ENCODE measurements at places on chromosomes 2 and 18.

DNA sequence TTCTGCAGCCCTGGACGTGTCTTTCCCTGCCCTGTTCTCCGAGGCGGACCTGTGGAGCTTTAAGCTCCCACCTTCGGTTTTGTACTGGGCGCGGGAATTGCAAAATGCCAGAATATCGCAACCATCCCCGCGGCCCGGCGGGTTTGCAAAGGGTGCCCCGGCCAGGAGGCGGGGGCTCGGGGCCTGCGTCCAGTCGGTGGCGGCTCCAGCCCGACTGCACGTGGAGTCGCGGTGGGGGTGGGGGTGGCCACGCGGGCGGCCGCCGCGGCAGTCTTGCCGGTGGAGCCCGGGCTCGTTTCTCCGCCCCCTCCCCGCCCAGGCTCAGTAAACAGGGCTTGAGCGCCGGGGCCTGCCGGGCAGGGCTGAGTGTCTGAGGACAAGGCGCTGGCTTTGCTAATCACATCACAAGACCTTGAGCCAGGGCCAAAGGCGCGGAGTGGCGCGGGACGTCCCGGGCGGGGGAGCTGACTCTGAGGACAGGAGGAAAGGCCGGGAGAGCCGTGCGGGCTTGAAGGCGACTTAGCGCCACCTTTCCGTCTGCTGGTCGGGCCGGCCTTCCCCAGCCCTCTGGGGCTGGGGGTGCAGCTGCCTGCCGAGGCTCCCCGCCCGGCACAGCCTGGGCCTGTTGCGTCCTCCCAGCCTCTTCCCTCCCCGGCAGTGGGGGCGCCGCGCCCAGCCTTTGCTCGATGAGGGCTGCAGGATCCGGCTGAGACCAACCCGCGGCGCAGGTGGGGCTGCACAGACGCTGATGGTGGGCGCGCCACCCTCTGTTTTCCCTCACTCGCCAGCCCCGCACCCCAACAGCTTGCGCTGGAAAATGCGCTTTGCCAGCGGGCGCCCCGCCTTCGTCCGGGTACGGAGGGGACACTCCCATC, 786 bp upstream of the ZFP36L2 start:
- peak; percentile 77 for DNase-seq

- DNase-seq: no peak
Measured at GRCh38 chr2:102337012-102337411, 18.6 kb upstream of the IL18R1 start.

DNA sequence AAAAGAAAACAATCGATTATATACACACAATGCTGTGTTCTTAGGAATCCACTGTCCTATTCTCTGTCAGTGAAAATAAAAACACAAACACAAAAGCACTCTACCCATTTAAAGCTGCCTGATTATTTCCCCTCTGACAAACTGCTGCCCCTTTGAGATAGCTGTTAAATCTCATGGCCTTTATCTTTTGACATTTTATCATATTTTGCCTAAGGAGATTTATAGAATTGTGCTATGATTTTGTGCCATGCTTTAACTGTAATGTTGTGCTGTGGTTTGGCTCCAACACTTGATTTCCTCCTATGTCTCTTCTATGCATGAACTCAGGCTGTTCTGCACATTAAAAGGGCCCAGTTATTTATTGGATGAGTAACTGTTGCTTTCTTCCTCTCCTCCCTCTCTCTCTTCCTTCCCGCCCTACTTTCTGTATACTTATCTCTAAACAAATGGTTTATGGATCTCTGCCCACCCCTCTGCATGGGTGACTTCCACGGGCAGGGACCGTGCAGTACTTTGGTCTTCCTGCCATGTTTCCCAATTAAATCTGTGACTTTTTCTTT, 1096.6 kb downstream of the TSN start:
- no peak for DNase-seq

DNA sequence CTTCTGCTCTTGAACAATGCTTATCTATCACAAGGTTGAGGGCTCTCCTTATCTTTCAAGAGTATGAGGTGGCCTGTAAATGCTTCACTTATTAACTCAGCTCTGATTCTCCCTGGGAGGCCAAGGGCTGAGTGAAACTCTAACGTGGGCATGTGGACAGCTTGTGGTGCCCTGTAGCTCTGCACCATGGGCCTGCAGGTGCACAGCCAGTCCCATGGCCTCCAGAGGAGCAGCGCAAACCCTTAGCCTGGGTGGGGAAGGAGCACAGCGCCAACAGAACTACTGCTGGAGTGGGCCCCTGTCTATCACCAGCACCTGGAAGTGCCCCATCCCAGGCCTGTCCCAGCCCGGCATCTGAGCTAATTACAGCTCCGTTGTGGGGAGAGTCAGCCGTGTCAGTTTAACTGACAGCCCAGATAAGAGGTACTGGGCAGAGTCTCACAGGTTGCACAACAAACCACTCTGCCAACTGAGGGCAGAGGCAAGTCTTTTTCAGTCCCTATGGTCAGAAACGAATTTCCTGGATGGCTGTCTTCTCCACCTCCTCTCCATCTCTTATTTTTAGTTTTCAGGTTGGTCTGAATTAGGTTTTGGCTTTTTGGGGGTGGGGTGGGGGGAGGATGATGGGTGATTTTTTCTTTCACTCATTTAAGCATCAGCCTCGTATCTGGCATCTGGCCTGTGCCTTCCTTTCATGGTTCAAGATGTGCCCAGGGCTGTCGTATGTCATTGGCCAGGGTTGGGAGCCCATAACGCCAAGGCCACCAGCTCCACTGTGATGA, 219.5 kb downstream of the BCL2 start:
- DNase-seq: no peak

DNA sequence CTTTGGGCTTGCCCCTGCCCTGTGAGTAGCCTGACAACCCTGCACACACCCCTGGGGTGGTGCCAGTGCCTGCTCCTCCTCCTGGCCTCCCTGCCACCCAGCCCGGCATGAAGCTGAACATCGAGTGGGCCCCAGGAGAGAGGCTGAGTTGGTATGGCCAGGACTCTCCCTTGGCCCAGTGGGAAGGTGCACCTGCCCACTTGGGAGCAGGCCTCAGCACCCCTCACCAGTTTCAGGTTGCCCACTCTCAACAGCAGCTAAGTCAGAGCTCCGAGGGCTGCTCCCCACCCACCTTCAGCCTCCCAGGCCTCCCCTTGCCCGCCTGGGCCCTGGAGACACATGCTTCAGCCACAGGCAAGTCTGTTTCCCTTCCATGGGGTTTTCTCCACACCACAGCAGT, 203.1 kb downstream of the KLHL29 start:
- DNase-seq: peak; percentile 35

DNA sequence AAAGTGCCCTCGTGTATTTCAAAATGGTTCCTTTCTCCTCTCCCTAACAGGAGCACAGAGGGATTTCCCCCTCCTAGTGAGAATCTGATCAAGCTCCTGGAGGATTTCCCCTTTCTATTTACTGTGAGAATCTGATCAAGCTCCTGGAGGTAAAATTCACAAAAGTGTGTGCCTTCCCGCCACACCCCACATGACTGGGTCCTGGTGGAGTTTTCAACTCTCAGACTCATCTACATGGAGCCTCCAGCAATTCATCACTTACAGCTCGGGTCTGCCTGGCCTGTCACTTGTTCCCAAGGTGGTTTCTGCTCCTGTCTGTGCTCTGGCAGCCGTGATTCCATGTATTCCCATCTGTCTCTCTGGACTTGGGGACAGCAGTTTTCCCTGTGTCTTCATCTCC, 590.7 kb downstream of the FBXO15 start:
- no peak for DNase-seq

- DNase-seq: no peak
Measured at GRCh38 chr18:10304853-10305252, 149.6 kb upstream of the APCDD1 start.

GRCh38 chr2:202808754-202809153, 62.8 kb downstream of the ICA1L start:
- no peak for DNase-seq

DNA sequence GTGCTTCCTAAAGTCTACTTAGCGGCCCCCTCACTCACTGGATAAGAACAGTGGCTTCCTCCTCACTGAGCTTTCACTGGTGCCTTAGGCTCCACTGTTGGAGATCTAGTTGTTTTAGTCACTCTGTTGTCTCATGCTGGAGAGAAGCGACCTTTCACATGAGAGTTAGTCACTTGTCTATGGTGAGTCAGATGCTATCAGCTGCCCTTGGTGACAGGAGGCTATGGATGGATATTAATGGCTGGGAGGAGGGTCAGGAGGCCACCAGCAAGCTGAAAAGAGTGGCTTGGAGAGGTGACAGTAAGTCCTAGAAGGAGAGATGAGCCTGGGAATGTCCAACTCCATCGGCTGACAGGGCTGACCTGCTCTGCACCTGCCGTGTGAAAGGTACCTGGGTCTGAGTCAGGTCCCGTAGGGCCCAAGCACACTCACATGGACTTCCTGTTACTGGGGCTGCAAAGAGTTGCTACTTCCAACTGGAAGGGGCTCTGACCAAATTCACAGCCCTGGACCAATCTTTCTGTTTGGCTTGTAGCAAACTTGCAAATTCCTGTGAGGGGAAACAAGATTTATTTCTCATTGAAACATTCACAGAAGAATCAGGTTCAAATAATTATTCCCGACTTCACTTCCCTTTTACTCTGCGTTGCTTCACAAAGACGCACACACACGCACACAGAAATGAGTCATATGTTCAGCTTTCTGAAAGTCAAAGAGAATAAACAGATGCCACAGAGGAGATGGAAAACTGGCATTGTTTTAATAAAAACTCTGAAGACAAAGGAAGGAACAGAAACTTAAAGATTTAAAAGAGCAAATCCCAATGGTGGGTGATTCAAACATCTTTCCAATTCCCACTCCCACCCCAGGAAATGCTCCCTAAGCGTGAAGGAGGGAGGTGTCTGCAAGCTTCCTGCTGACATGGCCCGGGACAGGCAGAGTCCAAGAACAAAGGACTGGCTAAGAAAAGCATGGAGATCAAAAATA, 203.5 kb upstream of the TWIST2 start:
- DNase-seq: no peak

- no peak for DNase-seq
Measured at GRCh38 chr2:200687922-200688920, 102.4 kb downstream of the AOX1 start.

- no peak for DNase-seq
Measured at GRCh38 chr2:236562434-236562833, 7.2 kb upstream of the ACKR3 start.

GRCh38 chr18:35455926-35456763, 41.6 kb downstream of the INO80C start:
- no peak for DNase-seq

DNA sequence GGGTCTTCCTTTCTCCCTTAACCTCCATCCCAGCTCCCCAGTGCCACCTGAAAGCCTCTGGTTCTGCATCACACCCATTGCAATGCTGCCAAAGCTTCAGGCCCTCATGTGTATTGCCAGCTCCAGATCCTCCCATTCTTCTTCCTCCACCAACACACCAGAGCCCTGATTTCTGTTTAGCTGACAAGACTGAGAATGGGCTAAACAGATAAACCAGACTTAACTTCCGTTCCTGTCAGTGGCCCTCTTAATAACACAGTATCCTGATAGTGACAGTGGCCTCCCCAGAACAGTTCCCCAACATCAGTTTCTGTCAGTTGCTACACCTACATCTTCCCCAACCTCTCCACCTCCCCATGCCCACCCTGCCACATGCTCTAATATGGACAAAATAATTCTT, 31.3 kb upstream of the C1D start:
- DNase-seq: no peak

DNA sequence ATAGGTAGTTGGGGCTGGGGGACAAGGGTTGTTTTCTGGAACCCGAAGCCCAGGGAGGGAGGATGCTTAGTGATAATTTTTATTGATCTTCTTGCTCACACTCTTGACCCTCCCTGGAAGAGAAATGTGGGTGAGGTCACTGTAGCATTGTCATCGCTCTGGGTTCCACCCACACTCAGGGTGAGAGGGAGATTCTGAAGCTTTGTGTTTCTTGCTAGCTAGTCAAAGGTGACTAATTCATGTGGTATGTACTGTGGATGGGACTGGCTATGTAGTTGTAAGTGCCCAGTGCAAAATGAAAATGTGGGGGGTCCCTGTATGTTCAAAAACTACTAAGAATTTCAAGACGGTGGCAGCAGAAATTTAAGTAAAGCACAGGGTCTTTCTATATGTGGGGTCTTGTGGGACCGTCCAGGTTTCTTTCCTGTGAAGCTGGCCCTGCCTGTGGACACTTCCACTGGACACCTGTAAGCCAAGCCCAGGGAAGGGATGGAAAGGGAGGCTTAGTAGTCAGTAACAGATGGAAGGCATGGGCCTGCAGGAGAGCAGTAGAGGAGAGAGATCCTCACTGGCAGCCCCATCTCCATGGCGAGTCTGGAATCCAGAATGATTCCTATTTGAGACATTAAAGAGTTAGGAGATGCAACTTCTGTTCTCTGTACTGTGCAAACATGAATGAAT, 35.0 kb downstream of the TSN start:
- no peak for DNase-seq

DNA sequence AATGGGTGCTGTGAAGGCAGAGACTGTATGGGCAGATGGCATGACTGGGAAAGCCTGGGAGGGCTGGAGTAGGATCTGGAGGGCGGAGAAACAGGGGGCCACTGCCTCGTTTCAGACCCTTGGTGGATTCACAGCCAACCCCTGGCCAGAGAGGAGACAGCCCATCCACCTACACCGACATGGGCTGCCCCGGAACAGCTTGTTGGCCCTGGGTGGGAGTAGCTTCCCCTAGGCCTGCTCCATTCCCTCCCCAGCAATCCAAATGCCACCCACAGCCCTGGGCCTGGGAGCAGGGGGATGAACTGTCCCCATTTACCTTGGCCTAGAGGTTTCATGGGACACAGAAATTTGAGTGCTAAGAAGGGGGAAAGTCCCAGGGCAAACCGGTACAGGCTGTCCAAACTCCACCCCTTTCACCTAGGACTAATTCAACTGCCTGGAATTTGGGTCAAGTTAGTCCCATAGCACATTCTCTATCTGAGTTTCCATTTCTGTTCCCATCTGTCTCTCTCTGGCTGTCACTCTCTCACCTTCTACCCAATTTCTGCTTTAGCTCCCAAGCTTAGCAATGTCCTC, 37.0 kb downstream of the LBH start:
- no peak for DNase-seq

GRCh38 chr2:218708086-218708485, 2.5 kb upstream of the TTLL4 start:
- DNase-seq: no peak

- DNase-seq: no peak
Measured at GRCh38 chr2:36423172-36423571, 67.6 kb downstream of the CRIM1 start.

- DNase-seq: no peak
Measured at GRCh38 chr2:164146441-164146840, 410.6 kb upstream of the FIGN start.

DNA sequence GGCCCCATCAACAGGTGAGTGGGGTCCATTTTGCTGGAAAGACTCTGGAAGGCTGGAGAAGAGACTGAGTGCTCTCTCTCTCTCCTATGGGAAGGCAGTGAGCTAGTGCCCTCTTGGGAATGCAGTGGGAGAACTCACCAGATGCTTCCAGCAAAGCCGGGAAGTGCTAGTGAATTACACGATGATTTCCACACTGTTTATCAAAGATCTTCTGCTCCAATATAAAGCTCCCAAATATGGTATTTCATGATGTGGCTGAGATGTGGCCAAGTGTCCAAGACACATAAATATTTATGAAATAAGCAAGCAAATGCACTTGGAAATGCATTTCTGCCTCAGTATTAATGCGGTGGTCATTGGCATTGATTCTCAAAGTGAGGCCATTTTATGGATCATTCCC, 135.9 kb downstream of the VAPA start:
- DNase-seq: no peak

- no peak for DNase-seq
Measured at GRCh38 chr18:80245781-80246444, 1.4 kb downstream of the PARD6G start.
